ENCODE measurements at places on chromosomes 7 and 10.
A peak's percentile ranks its signal among the peaks of the same experiment; 100 is the strongest.

- no peak for DNase-seq
These were observed 32.6 kb upstream of the ADCYAP1R1 start for GRCh38 chr7:31019509-31019908.

DNA sequence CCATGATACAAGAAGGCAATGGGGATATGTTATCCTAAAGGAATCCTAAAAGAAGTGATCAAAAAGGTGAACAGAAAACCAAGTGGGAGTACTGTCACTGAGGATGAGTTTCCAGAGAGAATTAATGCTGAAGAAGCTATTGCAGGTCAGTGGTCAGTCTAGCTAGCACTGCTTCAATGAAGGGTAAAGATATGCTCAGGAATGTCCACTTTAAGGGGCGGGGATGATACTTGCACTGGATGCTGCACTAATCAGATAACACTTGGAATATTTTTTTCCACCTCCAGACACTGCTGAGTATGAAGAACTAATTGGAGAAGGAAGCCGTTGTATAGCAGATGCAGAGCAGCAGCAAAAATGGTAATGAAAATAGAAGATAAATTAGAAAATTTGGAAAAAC is 75.3 kb downstream of the LRRC17 start:
- no peak for DNase-seq

- DNase-seq = no peak
These were observed 124.3 kb downstream of the ADCY1 start for GRCh38 chr7:45698303-45699014.

GRCh38 chr7:151520419-151521261 is 945 bp upstream of the RHEB start:
- DNase-seq = peak; percentile 18

- DNase-seq = no peak
These were observed at the start of gene CFAP46 for GRCh38 chr10:132942101-132943057. TSS of gene CFAP46 (minus strand) at chr10:132942570. CDS start at chr10:132942484, 86 bp downstream.

DNA sequence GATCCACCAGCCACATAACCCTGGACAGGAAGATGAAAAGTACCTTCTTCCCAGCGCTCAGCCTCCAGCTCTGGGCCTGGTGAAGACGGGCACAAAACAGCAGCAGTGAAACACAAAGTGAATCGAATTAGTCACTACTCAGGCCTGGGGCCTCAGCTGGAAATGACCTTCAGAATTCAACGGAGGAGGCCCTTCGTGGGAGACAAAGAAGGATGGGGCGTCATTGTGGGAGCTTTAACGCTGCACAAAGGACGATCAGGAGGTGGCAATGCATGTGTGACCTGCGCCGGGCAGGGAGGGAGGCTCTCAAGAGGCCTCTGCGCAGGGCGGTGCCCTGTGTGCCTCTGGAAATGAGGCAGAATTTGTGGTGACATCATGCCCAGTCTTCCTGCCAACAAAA is 161.9 kb downstream of the DNAJB6 start:
- DNase-seq = no peak

GRCh38 chr10:79123547-79123963 is 54.8 kb downstream of the ZMIZ1 start:
- peak; percentile 49 for DNase-seq

GRCh38 chr10:20017961-20018360 is 201.7 kb downstream of the PLXDC2 start:
- no peak for DNase-seq

GRCh38 chr10:63155388-63156020 is 22.4 kb downstream of the NRBF2 start:
- DNase-seq = no peak

DNA sequence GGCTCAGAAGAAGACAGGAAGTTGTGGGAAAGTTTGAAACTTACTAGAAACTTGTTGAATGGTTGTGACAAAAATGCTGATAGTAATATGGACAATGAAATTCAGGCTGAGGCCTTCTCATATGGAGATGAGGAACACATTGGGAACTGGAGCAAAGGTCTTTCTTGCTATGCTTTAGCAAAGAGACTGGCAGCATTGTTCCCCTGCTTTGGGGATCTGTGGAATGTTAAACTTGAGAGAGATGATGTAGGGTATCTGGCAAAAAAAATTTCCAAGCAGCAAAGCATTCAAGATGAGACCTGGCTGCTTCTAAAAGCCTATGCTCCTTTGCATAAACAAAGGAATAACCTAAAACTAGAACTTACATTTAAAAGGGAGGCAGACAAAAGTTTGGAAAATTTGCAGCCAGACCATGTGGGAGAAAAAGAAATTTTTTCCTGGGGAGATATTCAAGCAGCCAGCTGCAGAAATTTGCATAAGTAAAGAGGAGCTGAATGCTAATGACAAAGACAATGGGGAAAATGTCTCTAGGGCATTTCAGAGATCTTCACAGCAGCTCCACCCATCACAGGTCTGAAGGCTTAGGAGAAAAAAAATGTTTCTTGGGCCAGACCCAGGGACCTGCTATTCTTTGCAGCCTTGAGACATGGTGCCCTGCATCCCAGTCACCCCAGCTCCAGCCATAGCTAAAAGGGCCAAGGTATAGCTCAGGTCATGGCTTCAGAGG is 16.5 kb upstream of the KCND2 start:
- DNase-seq = no peak

GRCh38 chr7:209906-210305 is 17.5 kb downstream of the FAM20C start:
- no peak for DNase-seq

GRCh38 chr10:88866454-88866853 is 13.6 kb upstream of the STAMBPL1 start:
- no peak for DNase-seq

GRCh38 chr10:34049887-34050286 is 715.4 kb upstream of the NRP1 start:
- DNase-seq = no peak

DNA sequence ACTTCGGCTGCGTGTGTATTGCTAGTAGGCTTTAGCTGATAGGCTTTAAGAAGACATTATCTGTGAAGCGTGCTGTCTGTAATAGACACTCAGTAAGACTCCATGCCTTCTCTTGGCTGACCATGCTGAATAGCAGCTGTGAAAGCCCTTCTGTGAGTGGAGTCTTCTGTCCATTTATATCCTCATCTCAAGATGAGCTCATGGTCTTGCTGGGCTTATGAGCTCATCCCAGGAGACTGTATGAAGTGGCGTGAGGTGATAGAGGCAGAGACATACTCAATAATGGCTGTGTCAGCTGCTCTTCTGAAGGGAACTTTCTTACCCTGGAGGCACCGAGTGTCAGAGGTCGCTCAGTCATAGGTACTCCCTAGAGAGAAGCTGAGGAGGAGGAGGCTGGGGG is 111.5 kb downstream of the SH2D4B start:
- DNase-seq = no peak

DNA sequence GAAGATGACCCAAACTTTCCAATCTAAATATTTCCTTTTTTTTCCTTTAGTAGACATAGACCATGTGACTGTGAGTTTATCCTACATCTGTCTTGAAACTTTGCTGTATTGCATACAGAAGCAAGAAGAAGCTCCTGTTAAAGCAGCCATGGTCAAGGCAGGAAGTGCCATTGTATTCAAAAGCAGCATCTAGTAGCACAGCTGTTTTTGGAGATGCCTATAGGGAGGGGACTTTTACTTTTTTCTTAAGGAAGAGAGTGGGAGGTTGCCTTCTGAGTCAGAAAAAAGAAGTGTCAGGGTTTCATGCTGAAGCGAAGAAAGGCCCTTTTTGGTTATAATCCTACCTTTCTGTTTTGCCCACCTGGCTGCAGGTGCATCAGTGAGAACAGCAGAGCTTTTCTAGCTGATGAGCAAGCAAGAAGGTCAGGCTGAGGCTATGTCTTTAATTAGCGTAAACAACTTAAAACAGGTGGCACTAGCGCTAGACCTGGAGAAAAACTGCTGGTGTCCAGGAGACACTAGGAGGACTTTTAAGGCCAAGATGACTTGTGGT is 234.1 kb upstream of the AGK start:
- no peak for DNase-seq

GRCh38 chr10:78757344-78757925 is 311.3 kb upstream of the ZMIZ1 start:
- no peak for DNase-seq

DNA sequence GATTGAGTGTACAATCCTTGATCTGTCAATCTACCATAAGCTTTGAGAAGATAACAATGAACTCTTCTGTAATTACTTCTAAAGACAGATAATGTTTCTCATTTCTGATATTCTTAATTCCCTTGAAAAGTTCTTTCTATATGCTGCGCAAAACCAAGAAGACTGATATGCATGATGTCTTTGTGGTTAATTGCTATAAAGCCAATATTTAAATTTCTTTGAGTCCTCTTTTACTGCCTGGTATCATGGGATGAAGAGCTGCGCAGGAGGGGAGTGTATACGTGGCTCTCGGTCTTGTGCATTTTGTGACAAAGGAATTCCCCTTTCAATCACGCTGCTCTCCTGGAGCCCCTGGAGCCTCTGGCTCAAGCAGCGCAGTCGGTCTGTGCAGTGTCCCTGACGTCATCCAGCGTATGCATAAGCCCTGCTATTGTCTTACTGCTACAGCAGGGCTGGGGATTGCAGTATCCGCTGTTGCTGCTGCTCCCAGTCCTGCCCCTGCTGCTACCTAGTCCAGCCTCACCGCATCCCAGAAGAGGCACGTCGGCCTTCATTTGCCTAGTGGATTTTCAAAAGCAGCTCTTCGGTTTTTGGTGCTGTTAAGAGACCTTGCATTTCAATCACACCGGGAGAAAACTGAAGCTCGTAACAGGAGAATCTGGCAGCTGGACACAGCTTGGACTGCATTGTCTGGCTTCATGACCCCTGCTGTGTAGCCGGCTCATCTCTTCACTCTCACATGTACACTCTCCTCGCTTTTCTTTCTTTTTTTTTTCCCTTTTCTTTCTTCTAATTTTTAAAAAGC is 66.7 kb downstream of the ST7 start:
- DNase-seq = peak; percentile 45
